ENCODE measurements at places on chromosomes 6 and 20. TPM values are rescaled to one million over a fixed set of nuclear protein-coding genes. Genes with fewer than 3 reads are reported as not detected.

- no peak for DNase-seq
Observed at GRCh38 chr6:142853244-142854180, 91.5 kb downstream of the HIVEP2 start.

DNA sequence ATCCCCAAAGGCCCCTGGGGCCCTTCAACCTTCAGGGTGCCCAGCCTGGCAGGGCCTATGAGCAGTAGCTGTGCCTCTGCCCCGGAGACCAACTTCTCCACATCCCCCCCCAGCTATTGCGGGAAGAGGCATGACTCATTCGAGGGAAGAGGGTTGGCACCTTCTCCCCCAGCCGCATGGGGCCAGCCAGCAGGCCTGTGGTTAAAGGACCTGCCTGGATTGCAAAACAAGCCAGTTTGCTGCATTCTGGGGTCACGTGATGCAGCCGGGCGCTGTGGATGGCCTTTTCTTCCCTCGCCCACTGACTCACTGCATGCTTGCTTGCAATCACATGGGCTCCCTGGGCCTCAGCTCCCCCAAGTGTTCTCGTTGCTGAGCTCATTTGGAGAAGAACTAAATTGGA, 182.5 kb downstream of the MAFB start:
- peak; percentile 98 for DNase-seq

- no peak for DNase-seq
Observed at GRCh38 chr20:37430044-37430443, 84.1 kb downstream of the SRC start.

GRCh38 chr20:49534255-49534712, 33.7 kb downstream of the PTGIS start:
- peak; percentile 76 for DNase-seq

DNA sequence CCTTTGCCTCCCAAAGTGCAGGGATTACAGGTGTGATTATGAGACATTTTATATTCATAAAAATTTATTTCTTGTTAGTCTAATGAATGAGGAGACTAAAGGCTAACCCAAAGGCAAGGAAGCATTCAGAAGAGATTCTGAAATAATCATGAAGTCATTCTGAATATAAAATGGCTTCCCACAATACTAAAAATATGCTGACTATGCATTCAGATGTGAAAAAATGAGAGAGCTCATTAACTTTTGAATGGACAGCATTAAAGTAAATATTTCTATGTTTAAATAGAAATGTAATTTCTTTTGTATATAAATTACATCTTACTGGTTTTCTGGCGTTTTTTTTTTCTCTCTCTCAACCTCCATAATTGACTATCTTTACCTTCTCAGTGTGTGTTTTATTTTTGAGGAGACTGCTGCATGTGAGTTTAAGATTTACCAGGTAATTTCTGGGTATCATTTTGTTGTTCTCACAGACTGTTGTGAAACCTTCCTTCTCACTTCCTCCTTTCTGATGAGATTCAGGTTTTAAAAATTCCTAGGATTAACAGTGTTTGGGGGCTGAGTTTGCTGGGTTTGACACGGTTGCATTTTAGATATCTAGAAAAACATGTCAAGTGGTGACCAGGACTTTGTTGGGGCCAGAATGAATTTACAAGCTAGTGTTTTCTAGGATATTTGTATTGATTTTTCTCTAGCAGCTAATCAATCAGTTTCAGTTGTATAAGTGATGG, 316.6 kb downstream of the CDKAL1 start:
- DNase-seq: no peak

- no peak for DNase-seq
Observed at GRCh38 chr6:82076916-82077315, 170.6 kb downstream of the IBTK start.

DNA sequence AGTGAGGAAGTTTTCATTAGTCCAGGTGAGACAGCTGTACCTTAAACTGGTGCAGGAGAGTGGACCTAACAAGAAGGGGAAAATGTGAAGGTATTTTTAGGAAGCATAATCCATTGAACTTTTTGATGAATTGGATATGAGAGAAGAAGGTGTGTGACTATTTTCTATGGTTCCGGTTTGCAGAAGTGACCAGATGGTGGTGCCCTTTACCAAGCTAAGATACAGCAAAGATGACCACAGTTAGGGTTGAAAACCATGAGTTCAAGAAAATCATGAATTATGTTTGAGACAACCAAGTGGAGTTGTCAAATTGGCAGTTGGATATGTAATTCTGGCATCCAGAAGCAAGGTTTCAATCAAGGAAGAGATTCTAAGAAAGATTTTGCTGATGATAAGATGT, 61.9 kb upstream of the NRSN1 start:
- DNase-seq: no peak

GRCh38 chr6:131555992-131556391, 17.0 kb upstream of the ARG1 start:
- no peak for DNase-seq

- DNase-seq: no peak
Observed at GRCh38 chr6:42322676-42323075, 105.0 kb upstream of the MRPS10 start.

SLC32A1 gene
- total RNA-seq: not detected

TRIM26 gene
- 36.0 TPM for total RNA-seq

MUC21 gene
- total RNA-seq: not detected

DEFB132 gene
- total RNA-seq: not detected

Measured in posterior vena cava (tissue), 2 donors.